ENCODE measurements at places on chromosomes 2 and 18.

DNA sequence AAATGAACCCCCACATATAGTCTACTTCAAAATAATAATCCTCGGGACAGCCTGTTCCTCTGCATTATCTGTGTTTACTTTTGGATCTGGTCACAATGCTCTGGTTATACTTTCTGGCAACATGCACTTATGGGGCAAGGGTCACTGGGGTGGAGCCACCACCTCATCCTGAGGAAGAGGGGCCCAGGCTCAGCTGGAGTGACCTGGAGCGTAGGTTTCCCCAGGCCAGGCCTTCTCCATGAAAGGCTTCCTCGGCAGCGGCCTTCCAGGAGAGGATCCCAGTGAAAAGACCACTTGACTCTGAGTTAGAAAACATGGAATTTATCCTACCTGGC lies 237.4 kb downstream of the SETBP1 start:
- no peak for DNase-seq

GRCh38 chr2:42545023-42545721 lies 23.3 kb upstream of the MTA3 start:
- no peak for DNase-seq

GRCh38 chr2:33411765-33412164 lies 64.7 kb upstream of the RASGRP3 start:
- DNase-seq, result no peak

DNA sequence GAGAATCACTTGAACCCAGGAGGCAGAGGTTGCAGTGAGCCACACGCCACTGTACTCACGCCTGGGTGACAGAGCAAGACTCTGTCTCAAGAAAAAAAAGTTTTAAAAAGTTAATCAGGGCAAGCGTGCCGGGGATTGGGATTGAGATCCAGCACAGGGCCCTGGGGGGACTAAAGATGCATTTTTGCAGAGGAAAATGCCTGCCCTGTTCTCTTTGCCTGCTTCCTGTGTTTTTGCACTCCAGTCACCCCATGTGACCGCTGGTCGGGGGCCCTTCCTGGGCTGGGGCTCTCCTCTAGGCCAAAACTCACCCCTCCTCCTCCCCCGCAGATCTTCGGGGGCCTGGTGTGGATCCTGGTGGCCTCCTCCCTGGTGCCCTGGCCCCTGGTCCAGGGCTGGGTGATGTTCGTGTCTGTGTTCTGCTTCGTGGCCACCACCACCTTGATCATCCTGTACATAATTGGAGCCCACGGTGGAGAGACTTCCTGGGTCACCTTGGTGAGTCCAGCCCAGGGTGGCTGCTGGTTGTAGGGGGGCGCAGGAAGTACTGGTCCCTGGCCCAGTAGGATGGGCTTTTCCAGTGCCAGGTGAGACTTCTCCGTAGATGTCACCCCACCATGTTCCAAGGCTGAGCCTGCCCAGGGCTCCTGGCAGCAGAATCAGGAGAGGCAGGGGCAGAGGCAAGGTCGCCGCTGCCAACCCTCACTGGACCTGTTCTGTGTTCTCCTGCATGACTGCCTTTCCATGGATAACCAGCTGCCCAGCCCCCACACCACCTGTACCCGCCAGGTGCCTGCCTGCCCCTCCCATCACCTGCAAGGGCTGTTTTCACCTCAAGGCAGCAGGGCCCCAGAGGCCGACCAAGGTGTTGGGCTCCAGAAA lies 22.4 kb downstream of the MAL start:
- no peak for DNase-seq

- DNase-seq, result no peak
These were observed 3.5 kb downstream of the YWHAQ start for GRCh38 chr2:9627310-9627709.

DNA sequence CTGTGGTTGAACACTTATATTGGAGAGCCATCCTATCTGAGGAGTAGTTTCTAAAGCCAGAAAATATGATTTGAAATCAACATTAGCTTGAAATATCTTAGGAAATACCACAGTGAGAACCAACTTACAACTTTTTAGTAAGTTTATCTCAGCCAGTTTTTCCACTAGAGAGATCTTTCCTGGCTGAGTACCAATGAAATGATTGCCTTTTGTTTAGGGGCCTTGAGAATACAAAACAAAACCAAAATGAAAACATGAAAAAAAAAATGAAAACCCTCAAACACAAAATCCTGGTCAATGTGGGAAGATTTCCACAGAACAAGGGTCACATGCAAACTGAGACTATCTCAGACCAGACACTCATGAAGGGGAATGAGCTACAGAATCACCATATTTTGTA lies 429.0 kb downstream of the SETBP1 start:
- no peak for DNase-seq

- DNase-seq, result no peak
These were observed 670.4 kb downstream of the KCNJ3 start for GRCh38 chr2:155368934-155369333.

DNA sequence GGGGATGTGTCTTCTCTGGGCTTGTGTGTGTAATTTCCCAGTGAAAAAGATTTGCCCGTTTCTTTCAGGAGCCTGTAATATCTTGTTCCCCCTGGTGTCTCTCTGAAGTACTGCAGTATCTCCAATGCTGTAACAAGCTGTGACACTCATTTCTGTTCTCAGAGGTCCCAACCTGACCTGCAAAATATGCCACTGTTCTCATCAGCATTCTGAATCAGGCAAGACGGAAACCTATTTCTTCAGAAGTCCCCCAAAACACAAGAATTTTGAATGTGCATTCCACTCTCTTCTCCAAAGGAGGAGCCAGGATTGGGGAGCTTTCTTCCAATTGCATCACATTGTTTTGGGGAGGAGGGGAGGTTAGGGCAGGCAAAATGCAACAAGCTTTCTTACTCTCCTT lies 77.0 kb upstream of the CNGA3 start:
- no peak for DNase-seq

DNA sequence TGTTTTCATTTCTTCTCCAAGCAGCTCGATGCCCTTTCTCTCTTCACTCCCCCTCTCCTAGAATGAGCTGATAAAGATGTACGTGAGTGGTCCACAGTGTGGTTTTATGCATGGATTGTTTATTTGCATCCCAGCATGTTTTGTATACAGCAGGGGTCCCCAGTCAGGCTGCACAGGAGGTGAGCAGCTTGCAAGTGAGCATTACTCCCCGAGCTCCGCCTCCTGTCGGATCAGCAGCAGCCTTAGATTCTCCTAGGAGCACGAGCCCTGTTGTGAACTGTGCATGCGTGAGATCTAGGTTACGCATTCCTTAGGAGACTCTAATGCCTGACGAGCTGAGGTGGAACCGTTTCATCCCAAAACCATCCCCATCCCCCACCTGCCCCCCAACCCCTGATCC lies 262.6 kb downstream of the AGAP1 start:
- DNase-seq, result no peak

DNA sequence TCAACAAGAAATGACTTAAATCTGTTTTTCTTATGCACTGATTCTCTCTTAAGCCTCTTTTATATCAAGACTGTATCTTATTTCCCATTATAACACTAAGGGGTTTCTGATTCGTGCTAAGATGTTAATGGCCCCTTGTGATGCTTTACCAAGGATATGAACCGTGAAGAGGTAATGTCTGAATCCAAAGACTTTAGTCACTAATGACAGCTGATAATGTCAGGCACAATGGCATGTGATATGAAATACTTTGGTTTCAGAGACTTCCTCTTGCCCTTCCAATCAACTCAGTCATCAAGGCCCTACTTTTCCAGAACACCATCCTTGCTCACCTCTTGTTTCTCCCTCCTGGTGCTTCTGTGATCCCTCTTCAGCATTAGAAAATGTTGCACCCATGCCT lies 262.8 kb downstream of the KCNE4 start:
- DNase-seq, result peak; percentile 6

GRCh38 chr2:216548901-216549331 lies 50.3 kb downstream of the RPL37A start:
- DNase-seq, result no peak

DNA sequence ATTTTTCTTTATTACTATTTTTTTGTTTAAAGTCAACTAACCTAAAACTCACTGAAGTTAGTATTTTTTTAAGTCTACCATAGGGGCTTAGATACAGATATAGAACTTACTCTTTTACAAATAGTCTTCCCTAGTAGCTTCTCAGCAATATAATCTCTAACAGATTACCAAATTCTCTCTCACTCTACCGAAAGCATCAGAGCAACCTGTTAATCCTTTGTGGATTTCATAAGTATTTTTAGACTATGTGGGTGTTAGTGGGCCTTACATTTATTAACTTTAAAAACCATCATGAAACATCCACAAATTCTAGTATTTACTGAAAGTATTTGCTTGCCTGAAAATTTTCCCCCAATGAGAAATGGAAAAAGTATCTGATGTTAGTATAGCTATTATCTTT lies 84.6 kb upstream of the TFPI start:
- no peak for DNase-seq

- DNase-seq, result no peak
These were observed 50.6 kb upstream of the STAT1 start for GRCh38 chr2:191064590-191064989.

DNA sequence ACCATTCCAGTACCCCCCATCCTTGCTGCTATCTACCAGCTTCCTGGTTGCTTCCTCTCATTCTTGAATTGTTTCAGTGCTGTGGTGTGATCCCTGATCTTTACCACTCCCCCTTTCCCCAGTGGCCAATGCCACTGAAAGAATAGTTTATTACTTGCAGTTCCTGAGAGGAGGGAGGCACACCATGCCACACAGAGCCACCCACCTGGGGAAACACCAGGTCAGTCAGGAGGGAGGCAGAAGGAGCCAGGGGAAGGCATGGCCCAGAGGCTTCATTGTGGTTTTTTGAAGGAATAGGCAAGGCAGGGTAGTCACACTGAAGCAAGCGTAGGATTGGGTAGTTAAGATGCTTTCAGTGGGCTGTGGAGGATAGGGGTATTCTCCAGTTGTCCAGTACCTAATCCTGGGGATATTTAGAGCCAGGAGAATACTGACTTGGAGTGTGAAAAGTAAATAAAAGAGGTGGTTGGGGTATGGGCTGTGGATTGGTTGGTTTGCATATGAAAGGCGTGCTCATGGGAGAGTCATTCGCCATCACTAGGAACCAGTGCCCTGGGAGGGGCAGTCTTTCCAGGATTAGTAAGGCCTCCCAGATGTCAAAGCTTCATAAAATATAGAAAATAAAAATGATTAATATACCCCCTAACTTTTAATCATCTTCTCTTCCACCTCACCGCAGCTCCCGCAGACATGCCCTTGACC lies 6.7 kb upstream of the TMEM177 start:
- DNase-seq, result no peak

DNA sequence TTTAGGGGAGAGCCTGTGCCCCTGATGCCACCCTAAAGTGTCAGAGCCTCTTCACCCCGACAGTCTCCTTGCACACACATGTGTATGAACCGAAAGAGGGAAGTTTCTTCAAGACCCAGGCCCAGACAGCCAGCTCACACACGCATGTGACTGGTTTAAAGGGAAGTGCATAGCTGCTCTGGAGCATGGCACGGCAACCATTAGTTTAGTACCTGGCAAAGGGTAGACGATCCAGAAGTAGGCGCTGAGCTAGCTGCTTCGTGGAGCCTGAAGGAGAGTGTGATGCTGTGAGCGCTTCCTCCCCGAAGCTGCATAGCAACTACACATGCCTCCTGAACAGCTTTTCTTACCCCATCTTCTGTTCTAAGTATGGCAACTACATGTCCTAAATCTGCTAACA lies 91.7 kb downstream of the ZCCHC2 start:
- DNase-seq, result no peak

DNA sequence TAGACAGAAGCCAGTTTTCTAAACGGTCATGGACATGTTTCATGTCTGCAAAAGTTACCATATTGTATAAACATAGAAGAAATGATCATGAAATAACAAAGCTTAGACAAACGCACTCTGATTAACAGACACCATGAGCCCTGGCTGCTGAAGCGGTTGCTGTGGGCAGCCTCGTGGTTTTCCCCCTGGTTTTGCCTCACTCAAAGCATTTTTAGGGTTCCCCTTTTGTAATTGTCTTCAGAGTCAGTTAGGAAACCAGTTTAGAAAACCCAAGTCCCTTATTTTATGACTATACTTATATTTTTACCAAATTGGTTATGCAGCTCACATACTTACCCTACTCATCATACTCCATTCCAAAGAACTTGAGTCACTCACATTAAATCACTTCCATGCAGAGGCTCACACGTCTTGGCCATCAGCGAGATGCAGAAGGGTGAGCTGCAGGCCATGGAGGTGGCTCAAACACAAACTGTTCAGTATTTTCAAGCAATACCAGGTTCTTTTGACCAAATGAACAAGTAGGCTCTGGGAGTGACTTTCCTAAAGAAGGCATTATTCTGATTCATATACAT lies 105.6 kb upstream of the SALL3 start:
- no peak for DNase-seq

GRCh38 chr2:169073963-169074751 lies 4.8 kb downstream of the DHRS9 start:
- no peak for DNase-seq

DNA sequence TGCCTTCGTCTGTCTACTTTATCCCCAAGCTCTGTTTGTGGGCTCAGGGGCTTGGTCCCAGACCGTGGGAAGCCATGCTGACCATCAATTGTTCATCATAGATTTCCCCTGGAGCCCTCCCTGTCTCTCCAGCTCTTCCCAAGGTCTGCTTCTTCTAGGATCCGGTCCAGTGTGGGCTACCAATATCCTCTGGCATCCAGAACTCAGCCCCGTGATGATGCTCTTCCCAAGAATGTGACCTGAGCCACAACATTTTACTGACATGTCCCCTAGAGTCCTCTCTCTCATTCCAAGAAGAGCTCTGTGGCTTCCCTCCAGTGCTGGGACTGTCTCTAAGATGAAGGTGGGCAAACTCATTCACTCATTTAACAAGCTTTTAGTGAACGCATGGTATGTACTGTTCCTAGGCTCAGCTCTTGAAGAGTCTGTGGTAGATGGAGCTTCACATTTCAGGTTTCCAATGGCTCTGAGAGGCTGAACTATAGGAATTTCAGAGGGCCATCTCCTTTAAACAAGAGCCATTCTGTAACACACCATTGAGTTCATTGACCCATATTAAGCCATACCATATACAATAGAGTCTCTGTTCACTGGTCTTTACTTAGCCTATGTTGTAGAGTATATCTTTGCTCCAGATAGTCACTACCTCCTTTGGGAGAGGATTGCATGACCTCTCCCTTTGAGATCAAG lies 142.0 kb upstream of the APCDD1 start:
- no peak for DNase-seq

GRCh38 chr18:50651334-50651733 lies 91.4 kb downstream of the MAPK4 start:
- DNase-seq, result no peak

DNA sequence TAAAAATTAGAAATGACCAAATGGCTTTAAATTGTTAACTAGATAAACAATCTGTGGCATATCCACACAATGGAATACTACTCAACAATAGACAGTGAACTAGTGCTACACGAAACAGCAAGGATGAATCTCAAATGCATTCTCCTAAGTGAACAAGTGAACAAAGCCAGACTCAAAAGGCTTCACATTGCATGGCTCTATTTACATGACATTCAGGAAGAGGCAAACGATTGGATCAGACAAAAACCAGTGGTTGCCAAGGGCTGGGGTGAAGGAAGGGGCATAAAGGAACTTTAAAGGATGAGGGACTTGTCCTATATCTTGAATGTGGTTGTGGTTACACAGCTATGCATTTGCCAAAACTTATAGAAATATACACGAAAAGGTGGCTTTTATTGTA lies 184.3 kb downstream of the RPIA start:
- no peak for DNase-seq

All from NCI-H187 (cell line).